Activated T-cell treated with anti-CD3 and anti-CD28 coated beads, Interleukin-2, amount 50 U/mL, for 72 hours (primary cell): ENCODE measurements at places on chromosomes 2 and 18. TPM values are rescaled to one million over a fixed set of nuclear protein-coding genes. Genes with fewer than 3 reads are reported as not detected.

DNA sequence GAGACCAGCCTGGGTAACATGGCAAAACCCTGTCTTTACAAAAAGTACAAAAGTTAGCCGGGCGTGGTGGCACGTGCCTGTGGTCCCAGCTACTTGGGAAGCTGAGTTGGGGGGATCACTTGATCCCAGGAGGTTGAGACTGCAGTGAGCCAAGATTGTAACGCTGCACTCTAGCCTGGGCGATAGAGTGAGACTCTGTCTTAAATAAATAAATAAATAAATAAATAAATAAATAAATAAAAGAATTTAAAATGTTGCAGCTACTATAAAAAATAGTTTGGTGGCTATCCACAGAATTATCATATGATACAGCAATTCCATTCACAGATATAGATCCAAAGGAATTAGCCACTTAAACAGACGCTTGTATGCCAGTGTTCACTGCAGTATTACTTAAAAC is 49.6 kb upstream of the AMMECR1L start:
- no peaks in the 10 kb centered on the region for H3K36me3 ChIP-seq
- no peaks in the 10 kb centered on the region for H3K27me3 ChIP-seq
- no peaks in the 10 kb centered on the region for H3K4me1 ChIP-seq
- no peak overlapping the region for H3K27ac ChIP-seq
- no peak overlapping the region for H3K4me3 ChIP-seq

DNA sequence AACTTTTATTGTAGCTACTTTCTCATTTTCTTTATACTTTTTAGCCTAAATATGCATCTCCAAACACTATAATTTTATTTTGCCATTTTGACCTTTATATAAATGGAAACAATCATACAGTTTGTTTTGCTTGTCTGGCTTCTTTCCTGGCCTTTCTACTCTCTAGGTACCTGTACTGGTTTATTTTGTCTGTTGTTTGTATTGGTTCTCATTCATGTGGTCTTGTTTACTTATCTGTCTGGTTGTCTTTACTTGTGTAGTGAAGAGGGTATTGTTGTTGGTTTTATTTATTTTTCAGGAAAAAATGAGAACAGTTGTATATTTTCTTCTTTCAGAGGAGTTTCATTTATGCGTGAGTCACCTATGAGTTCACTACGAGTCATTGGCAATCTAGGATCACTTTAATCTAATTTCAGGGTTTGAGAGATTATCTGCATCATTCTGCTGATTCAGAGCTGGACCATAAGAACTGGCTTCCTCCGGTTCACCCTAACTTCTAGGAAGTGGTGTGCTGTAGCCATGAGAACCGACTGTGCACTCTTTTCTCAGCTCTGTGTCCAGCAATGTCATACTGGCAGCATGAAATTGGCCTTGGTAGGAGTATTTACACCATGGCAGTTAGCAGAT is 33.1 kb upstream of the HDAC4 start:
- peak overlapping the region; percentile 21 for H3K27ac ChIP-seq
- peaks cover 6% of the 10 kb centered on the region for H3K36me3 ChIP-seq
- H3K4me1 ChIP-seq: peaks cover 6% of the 10 kb centered on the region
- peak; percentile 42 for DNase-seq

DNA sequence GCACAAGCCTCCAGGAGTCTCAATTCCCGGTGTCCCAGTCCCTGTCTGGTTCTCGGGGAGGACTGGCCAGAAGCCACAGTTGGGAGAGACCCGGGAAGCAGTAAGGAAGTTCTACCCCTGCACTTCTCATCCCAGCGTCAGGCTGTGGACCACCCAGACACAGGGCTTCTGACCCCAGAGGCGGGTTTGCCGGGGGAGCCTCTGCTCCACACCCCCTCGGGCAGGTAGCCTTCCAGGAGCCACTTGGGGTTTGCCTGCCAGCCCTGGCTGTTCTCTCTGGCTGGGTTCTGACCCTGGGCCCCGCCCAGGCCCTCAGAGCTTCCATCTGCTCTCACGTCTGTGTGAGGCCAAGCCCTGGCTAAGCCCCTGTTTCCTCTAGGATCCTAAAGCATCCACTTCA is 94.4 kb upstream of the GPC1 start:
- peaks cover 8% of the 10 kb centered on the region for H3K27me3 ChIP-seq
- no peak overlapping the region for H3K27ac ChIP-seq
- no peak overlapping the region for H3K4me3 ChIP-seq
- DNase-seq: no peak
- H3K4me1 ChIP-seq: no peaks in the 10 kb centered on the region

GRCh38 chr18:9848170-9848879 is 37.4 kb upstream of the TXNDC2 start:
- DNase-seq: no peak
- H3K36me3 ChIP-seq: no peaks in the 10 kb centered on the region
- H3K4me3 ChIP-seq: no peak overlapping the region
- no peak overlapping the region for H3K27ac ChIP-seq
- H3K4me1 ChIP-seq: no peaks in the 10 kb centered on the region

DNA sequence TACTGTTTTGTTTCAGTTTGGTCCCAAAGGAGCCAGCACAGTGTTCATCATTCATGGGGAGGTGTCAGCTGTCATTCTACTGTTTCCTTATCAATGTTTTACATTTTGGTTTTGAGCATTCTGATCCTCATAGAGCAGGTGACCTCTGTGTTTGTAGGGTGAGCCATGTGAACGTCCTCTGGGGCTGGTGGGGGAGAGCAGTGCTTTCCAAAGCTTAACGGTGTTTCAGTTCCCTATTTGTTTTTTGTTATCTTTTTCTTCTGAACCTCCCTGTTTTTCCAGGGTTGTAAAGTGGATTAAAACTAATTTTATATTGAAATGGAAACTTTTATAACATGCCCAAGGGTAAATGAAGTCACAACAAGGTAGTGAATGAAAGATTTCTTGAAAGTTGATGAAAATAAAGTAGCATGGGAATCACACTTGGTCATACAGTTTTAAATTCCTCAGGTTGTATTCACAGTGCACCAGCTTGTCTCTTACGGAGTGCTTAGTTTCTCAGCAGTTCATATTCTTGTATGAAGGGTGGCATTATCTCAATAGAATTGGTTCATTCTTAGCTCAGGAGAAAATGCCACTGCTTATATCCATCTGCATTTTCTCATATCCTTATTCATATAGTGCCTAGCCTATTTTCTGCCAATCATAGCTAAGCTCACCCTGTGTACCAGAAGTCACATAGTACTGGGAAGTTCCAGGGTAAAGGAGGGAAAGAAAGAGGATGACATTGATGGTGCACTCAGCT is 54.5 kb downstream of the MAP4K4 start:
- no peak for DNase-seq
- no peaks in the 10 kb centered on the region for H3K36me3 ChIP-seq
- H3K4me3 ChIP-seq: peak overlapping the region; percentile 4
- peaks cover 69% of the 10 kb centered on the region for H3K4me1 ChIP-seq
- no peaks in the 10 kb centered on the region for H3K27me3 ChIP-seq
- H3K27ac ChIP-seq: peak overlapping the region; percentile 25

GRCh38 chr2:119305497-119306195 is 61.0 kb downstream of the C2orf76 start:
- no peaks in the 10 kb centered on the region for H3K36me3 ChIP-seq
- H3K4me1 ChIP-seq: no peaks in the 10 kb centered on the region
- no peak overlapping the region for H3K27ac ChIP-seq
- H3K27me3 ChIP-seq: no peaks in the 10 kb centered on the region
- no peak overlapping the region for H3K4me3 ChIP-seq
- DNase-seq: no peak

DNA sequence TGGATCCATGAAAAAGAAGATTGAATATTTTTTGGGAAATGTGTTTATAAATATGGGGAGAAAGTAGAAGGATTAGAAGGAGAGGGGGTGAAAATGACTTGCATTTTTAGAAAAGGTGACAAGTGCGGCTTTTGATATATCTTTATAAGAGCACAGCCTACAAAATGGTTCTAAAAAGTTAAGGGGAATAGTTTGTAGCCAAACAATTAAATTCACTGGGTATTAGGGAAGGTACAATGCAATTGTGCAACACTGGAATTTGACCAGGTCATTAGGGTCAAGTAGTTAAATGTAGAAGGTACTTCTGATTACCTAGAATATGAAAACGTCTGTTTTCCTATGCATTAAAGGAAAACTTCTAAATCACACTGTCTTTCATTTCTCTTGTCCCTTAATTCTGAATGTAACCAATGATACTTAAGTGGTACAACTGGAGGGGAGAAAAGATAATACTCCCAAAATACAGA is 44.5 kb upstream of the SERTAD2 start:
- H3K27ac ChIP-seq: peak overlapping the region; percentile 18
- no peaks in the 10 kb centered on the region for H3K27me3 ChIP-seq
- H3K4me1 ChIP-seq: peaks cover 59% of the 10 kb centered on the region
- peak overlapping the region; percentile 74 for H3K4me3 ChIP-seq
- no peak for DNase-seq

DNA sequence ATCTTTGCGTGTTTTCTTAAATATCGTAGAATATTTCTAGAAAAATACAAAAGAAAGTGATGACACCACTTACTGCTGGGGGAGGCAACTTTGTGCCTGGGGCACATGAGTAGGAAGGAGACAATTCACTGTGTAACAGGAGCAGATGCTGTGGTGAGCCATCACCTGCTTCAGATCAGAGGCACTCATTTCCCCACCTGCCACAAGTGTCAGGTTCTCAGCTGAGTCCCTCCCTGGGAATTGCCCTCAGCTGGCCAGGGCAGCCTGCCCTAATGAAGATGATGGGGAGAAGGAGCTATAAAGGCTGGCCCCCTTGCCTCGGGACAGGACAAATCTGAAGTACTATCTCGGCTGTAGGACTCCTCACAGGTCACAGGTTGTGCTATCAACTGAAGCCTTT is 322.8 kb downstream of the STK39 start:
- no peaks in the 10 kb centered on the region for H3K27me3 ChIP-seq
- H3K27ac ChIP-seq: no peak overlapping the region
- no peak overlapping the region for H3K4me3 ChIP-seq
- H3K4me1 ChIP-seq: no peaks in the 10 kb centered on the region

DNA sequence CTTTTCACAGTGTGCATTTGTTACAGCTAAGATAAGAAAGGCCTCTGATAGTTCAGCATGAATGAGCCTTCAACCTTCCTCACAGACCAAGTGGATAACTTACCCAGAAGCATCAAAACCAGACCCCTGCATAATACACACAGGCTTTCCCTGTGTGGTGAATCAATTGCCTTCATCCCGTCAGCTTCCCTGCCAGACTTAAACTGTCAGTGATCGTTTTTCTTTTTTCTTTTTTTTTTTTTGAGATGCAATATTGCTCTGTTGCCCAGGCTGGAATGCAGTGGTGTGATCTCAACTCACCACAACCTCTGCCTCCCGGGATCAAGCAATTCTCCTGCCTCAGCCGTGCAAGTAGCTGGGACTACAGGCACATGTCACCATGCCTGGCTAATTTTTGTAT is 20.5 kb upstream of the SLC35F5 start:
- H3K27ac ChIP-seq: no peak overlapping the region
- no peaks in the 10 kb centered on the region for H3K36me3 ChIP-seq

GRCh38 chr2:71882949-71883472 is 264.7 kb downstream of the CYP26B1 start:
- no peak overlapping the region for H3K27ac ChIP-seq
- H3K36me3 ChIP-seq: no peaks in the 10 kb centered on the region
- no peak overlapping the region for H3K4me3 ChIP-seq
- H3K27me3 ChIP-seq: peaks cover 6% of the 10 kb centered on the region
- H3K4me1 ChIP-seq: no peaks in the 10 kb centered on the region
- DNase-seq: no peak

DNA sequence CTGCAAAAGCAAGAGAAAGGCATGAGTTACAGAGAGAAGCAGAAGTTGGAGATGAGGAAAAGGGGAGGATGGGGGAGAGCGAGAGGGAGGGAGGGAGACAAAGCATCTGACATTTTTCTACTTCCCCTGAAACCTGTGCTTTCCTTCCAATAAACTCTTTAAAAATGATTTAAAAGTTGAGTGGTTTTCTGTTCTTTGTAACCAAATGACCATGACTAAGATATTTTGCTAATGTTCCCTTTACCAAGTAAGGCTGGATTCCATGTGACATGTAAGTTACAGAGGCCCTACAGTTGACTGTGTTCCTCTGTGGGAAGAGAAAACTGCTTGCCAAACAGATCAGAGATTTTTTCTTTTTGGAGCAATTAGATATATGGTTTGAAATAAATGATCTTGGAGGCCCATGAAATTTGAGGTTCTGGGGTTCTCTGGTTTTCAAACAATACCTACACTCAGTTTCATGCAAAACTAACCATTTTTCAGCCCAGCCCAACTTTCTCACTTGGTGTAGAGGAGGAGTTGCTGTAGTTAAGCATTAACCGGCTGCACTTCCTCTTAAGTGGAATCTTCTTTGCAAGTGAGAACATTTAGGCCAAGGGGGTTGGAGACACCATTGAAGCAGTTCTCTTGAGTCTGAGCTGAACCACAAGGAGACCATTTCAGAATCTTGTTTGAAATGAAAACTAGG is 34.5 kb downstream of the INSIG2 start:
- H3K4me1 ChIP-seq: no peaks in the 10 kb centered on the region
- H3K27ac ChIP-seq: no peak overlapping the region

- no peaks in the 10 kb centered on the region for H3K27me3 ChIP-seq
- no peak overlapping the region for H3K4me3 ChIP-seq
- H3K4me1 ChIP-seq: peaks cover 13% of the 10 kb centered on the region
- H3K27ac ChIP-seq: no peak overlapping the region
- DNase-seq: no peak
Measured at GRCh38 chr2:236617796-236618195, 48.2 kb downstream of the ACKR3 start.

DNA sequence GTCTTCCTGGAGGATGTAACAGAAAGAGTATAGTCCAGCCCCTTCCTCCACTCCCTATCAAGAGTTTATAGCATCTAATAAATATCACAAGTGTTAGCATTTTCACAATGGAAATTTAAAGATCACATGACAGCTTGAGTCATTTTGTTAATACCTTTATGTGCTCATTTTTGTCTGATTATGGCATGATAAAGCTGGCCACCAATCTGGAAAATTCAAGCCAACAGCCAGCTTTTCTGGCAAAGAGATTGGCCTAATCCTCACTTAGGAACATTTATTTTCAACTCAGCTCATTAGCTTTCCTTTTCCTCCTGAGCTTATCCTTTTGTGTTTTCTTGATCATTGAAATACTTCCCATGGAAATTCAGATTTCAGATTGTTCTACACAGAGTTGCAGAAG is 262.9 kb upstream of the RBMS1 start:
- H3K27ac ChIP-seq: no peak overlapping the region
- H3K4me3 ChIP-seq: no peak overlapping the region
- H3K27me3 ChIP-seq: no peaks in the 10 kb centered on the region
- H3K4me1 ChIP-seq: peaks cover 6% of the 10 kb centered on the region
- no peak for DNase-seq
- peaks cover 4% of the 10 kb centered on the region for H3K36me3 ChIP-seq

Gene SOWAHC
- 0.99 TPM for total RNA-seq

Gene SOX11
- not detected for total RNA-seq

Gene PID1
- total RNA-seq: not detected

Gene CFAP210
- total RNA-seq: 0.22 TPM

Gene RNF152
- 0.12 TPM for total RNA-seq

Gene EHD3
- 0.95 TPM for total RNA-seq

Gene ADD2
- total RNA-seq: 24.3 TPM

Gene GALNT3
- 16.2 TPM for total RNA-seq

Gene MYOM1
- 0.39 TPM for total RNA-seq

Gene MDH1
- total RNA-seq: 171 TPM

Gene RTP5
- 0.56 TPM for total RNA-seq

Gene GPR55
- total RNA-seq: 9.8 TPM

Gene GPBAR1
- 0.76 TPM for total RNA-seq

Gene SETBP1
- total RNA-seq: 13.8 TPM
